T-cell (primary cell): ENCODE measurements at places on chromosomes 5 and 9.

- DNase-seq = no peak
Measured at GRCh38 chr5:69136293-69136692, 30.7 kb upstream of the CCNB1 start.

DNA sequence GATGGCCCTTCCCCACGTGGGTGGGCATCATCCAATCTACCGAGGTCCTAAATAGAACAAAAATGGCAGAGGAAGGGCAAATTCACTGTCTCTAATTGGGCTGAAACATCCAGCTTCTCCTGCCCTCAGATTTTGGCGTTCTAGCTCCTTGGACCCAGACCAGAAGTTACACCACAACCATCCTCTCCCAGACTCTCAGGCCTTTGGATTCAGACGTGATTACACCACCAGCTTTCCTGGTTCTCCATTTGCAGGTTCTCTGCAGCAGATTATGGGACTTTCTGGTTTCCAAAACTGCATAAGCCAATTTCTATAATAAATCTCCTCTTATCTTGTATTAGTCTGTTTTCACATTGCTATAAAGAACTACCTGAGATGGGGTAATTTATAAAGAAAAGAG is 73.6 kb upstream of the STARD4 start:
- no peak for DNase-seq

- no peak for DNase-seq
Measured at GRCh38 chr5:157247267-157247666, 18.7 kb upstream of the CYFIP2 start.

DNA sequence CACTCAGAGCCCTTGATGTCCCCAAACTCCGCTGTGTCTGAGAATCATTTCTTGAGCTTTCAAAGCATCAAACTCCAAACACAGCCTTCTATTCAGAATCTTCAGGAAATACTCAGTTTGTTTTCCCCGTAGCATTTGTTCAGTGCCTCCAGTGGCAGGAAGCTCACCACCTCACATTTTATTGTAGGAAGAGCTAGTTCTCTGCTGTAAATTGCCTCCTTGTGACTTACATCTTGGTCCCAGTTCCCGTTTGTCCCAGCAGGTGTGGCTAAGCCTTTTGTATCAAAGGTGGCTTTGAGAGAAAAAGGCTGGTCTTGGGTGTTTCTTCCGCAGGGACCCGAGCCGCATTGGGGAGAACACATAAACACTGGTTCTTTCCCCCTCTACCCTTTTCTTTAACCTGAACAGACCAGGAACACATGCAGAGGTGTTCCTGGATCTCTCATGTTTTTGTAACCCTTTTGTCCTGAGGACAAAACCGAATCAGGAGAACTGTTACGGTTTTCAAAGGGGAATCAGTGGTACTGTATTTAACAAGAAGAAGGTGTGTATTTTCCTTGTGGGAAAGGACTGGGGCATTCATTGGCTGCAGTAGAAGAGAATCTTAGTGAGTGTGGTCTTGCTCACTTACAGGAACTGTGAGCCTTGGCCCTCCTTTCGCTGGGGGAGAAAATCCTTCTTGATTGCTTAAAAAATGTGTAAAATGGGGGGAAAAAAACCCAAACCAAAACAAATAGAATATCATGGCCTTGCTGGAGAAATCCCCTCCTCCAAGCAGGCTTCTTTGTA is 1.9 kb downstream of the OSMR start:
- no peak for DNase-seq

GRCh38 chr5:82905986-82906385 is 171.2 kb downstream of the TMEM167A start:
- no peak for DNase-seq

DNA sequence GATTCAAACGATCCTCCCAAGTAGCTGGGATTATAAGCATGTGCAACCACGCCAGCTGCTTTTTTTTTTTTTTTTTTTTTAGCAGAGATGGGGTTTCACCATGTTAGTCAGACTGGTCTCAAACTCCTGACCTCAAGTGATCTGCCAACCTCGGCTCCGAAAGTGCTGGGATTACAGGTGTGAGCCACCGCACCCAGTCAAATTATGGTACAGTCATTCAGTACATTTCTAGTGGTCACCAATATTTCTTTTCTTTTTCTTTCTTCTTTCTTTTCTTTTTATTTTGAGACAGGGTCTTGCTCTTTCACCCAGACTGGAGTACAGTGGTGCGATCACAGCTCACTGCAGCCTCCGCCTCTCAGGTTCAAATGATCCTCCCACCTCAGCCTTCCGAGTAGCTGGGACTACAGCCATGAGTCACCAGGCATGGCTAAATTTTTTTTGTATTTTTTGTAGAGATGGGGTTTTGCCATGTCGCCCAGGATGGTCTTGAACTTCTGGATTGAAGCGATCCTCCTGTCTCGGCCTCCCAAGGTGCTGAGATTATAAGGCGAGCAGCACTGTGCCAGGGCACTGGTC is 25.4 kb upstream of the DCP2 start:
- DNase-seq = no peak

DNA sequence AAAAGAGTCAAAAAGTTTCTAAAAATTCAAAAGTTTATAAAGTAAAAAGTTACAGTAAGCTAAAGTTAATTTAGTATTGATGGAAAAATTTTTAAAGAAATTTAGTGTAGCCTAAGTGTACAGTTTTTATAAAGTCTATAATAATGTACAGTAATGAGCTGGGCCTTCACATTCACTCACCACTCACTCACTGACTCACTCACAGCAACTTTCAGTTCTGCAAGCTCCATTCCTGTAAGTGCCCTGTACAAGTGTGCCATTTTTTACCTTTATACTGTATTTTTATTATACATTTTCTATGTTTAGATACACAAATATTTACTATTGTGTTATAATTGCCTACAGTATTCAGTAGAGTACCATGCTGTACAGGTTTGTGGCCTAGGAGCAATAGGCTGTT is 239.5 kb upstream of the MAP3K1 start:
- DNase-seq = no peak

DNA sequence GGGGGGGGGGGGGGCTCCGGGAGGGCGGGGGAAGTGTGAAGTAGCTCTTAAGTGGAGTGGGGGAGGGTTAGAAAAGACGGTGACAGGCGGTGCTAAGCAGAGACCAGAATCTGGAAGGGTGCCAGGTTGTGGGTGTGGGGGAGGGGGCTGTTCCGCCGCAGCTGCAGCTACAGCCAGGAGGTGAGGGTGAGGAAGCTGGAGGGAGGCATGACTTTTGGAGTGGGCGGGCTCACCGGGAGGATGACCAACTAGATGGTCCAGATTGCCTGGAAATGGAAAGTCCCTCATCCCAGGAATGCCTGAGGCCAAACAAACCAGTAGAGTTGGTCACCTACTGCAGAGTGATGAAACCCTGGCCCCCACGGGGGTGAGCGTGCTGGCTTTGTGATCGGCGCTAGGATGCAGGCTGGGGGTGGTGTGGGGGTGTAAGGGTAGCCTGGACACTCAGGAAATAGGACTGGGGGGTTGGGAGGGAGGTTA is 158.1 kb upstream of the SHB start:
- DNase-seq = peak; percentile 60

- no peak for DNase-seq
Measured at GRCh38 chr9:75909776-75910175, 19.3 kb downstream of the PCSK5 start.

- DNase-seq = no peak
Measured at GRCh38 chr9:99457981-99458380, 235.9 kb downstream of the SEC61B start.

- DNase-seq = no peak
Measured at GRCh38 chr5:38827525-38827924, 18.3 kb upstream of the OSMR start.

DNA sequence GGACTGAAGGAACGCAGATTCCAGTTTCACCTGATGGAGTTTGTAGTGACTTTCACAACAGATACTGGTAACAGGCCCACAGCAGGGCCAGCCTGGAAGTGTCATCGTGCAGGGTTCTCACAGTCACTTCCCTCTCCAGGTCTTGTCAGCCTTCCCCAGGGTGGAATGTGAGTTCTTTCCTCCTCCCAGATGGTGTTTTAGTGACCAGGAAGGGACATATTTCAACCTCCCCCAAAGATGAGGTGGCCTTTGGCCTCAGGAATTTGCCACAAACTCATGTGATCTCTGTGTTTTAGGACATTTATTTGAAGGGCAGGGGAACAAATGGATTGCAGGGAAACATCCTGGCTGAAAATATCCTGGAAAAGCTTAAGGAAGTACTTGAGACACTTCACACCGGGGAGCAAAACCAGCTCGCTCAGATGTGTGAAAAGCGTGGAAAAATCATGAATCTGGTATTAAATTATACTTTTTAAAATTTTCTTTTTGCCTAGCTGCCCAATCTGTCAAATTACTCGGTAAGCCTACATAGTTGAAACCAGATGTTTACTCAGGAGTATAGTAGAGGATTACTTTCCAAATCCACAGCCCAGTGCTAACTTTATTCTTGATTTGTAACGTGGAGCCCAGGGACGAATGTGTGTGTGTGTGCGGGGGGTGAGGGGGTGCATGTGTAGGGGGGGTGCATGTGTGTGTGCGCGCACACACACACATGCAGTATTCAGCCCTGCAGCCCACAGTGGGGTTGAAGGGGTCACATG is 66.8 kb downstream of the PTPDC1 start:
- no peak for DNase-seq

DNA sequence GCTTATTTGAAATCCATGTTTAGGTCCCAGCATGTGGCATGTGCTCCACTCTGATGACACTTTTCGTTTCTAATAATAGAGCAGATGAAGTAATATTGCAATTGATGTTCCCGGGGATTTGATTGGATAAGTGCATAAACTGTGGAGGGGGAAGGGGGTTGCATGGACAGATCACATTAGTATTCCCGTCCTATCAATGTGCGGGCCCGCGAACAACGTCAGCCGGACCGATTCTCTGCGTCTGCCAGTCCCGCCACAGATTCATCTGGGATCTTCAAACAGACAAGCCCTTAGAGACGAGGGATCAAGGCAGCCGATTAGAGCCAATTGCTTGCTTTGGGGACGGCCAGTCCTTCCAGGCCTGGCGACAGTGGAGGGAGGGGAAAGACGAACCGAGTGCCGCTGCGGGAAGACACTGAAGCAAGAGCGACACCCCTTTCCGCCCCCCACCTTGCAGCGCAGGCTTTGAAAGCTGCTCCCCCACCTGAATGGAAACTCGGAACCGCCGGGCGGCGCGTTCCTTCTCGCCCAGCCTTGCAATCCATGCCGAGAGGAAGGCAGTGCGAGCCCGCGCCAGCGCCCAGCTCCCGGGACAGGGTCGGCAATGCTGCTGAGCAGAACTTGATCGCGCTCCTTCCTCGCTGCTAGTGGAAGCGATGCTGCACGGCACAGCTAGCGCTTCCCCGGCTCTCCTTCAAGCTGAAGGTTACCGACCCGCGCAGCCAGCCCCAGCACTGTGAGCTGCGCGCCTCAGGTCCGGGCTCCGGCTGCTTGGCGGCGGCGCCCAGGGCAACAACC is at the start of gene RGS7BP:
Gene RGS7BP (plus strand): TSS at position 247 of the 798 bp plus-strand sequence. CDS start 610 bp downstream, outside the sequence.
- no peak for DNase-seq

DNA sequence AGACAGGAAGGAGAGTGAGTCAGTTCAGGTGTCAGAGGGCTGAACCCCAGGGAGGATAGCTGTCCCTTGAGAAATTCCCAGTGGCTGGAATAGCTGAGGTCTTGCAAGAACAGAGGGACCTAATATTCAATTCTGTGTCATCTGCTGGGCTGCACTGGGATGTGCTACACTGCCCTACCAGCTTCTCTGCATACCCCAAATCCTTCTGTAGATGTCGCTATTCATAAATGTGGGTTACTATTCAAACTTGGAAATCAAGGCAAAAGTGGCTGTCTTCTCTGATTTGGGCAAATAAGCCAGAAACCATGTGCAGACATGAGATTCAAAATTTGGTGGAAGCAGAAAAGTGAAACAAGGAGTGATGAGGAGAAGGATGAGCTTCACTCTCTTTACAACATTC is 16.3 kb downstream of the TNFSF8 start:
- DNase-seq = no peak

DNA sequence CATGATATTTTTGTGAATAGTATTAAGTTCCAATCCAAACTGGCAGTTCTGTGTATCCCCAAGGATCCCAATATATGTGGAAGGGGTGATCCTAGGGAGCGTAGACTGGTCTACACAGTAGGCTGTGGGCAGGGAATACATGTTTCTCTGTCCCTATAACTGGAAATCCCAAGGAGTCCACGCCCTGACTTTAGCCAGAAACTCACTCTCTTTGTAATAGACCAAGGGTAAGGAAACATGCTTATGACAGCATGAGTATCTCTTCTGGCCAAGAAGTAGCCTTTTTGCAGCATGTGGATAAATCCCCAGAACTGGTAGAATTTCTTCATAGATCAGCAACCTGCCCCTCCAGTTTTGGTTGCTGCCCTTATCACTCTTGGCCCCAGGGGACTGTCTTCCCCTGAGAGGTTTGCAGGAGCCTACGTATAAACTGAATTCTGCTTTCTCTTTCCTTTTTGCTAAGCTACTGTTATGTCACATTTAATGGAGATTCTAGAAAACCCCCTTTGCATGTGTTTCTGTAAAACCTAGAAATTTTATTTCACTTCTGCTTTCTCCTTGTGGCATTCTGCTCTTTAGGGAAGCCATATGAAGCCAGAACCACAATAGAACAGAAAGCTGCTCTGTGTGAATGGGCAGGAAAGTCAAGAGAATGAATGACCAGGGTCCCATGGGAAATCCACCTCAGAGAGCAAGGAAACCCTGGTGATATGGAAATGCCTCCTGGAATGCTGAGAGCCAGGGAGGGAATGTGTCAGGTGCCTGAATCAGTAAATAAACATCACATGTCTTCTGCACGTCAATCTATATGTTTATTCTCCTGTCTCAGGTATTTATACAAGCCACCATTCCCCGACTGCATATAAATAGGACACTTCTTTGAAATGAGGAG is 3.5 kb downstream of the IFNA2 start:
- DNase-seq = peak; percentile 23

GRCh38 chr9:69056191-69056815 is 20.8 kb downstream of the FXN start:
- DNase-seq = no peak

DNA sequence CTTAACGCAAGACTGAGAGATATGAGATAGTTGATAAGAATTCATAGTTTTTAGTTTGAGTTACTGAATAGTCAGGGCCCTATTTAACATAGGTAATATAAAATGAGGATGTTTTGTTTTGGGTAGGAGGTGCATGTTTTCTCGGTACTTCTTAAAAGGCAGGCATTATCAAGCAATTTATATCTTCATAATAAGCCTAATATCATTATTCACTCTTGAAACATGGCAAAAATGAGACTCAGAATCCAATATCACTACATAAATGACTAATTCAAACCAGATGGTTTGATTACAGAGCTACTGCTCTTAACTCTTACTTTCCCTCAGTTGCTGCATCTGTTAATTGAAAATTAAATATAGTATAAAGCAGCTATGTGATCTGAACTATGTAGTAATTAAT is 2038.7 kb downstream of the EFNA5 start:
- DNase-seq = no peak
